Putamen (tissue), 1 donor: ENCODE measurements at places on chromosomes 3 and 15.

DNA sequence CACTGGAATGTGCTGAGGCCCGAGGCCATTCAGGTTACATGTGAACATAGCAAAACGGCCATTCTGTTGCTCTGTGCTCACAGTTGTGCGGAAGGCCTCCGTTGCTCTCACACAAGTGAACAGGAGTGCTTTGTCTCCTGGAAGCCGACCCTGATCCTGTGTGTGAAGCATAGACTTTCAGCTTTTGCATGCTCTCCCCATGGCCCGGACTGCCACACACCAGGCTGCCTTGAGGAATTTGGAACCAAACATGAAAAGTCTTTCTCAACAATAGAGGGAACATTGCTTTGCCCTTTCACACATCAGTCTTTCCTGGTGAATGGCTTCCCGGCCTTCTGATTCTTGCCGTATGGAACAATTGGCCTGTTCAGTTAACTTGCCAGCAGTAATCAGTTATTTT is 154.8 kb upstream of the LRIG1 start:
- no peak for DNase-seq

DNA sequence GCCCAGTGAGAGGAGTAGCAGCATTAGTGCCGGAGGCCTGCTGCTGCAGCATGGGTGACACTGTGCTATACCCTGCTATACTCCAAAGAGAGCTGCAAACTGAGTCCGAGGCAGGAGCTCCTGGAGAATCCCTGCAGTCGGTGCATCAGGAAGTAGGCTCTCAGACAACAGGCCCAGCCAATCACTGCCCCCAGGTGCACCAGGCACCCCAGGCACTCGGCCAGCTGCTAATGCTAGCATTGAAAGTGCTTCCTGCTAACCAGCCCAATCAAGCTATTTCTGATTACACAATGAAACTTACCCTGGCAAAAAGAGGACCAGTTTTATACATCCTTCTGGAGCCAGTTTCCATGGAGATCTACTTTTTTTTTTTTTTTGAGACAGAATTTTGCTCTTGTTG is 45.6 kb upstream of the IREB2 start:
- DNase-seq, result no peak

- DNase-seq, result no peak
Observed at GRCh38 chr3:126448893-126449180, 26.9 kb downstream of the ZXDC start.

- no peak for DNase-seq
Observed at GRCh38 chr3:19934098-19934566, at the start of gene EFHB. EFHB (minus strand) TSS chr3:19934217; CDS start chr3:19934018, 199 bp downstream.

DNA sequence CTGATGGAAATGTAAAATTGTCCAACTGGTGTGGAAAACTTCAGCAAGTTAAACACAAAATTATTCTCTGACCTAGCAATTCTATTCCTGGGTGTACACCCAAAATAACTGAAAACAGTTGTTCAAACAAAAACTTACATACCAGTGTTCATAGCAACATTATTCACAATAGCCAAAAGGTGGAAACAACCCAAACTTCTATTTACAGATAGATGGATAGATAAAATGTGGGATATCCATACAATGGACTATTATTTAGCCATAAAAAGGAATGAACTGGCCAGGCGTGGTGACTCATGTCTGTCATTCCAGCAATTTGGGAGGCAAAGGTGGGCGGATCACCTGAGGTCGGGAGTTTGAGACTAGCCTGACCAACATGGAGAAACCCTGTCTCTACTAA is 6.9 kb upstream of the VWA5B2 start:
- DNase-seq, result no peak

- no peak for DNase-seq
Observed at GRCh38 chr15:70142072-70142321, 44.3 kb upstream of the TLE3 start.

DNA sequence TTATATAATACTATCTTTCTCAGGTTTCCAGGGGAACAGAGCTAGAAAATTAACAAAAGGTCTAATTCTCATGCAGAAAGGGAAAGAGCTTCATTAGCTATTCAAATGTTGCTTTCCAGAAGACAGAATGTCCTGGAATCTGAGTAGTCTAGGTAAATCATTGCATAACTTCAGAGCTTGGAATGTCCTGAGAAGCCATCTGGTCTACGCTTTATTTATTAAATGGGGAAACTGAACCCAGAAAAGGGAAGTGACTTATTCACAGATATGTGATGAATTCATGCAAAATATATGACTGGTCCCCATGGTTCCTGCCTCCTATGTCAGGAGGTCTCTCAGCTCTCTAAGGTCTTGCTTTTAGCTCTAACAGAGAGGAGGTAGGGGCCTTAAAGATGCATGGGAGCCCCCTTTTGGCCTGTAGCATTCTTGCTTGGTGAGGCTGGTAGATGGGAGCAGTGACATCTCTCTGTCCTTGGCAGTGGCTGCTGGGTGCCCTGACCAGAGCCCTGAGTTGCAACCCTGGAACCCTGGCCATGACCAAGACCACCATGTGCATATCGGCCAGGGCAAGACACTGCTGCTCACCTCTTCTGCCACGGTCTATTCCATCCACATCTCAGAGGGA is 99.2 kb downstream of the CEMIP start:
- DNase-seq, result no peak

DNA sequence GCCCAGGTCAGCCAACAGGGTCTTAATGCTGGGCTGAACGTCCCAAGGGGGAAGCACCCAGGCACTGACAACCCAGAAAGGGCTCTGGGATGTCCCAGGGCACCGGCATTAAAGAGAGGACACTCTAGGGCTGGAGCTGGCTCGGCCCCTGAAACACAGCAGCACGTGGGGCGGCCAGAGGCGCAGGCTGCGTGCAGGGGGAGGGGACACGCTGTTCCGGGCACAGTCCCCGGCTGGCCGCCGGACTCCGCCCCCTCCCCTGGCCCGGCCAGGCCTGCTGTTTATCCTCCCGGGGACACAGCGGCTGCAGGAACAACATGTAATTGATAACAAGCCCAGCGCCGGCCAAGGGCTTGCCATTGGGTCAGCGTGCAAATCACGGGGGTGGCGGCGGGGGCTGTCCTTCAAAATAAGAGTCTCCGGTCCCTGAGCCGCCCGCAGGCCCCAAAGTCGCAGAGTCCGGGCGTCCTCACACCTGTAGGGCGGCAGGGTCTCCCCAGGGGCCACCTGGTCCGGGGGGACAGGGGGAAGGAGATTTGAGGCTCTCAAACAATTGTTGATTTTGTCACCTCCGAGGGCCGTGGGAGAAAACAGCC is 1.3 kb downstream of the KLF15 start:
- peak; percentile 96 for DNase-seq

DNA sequence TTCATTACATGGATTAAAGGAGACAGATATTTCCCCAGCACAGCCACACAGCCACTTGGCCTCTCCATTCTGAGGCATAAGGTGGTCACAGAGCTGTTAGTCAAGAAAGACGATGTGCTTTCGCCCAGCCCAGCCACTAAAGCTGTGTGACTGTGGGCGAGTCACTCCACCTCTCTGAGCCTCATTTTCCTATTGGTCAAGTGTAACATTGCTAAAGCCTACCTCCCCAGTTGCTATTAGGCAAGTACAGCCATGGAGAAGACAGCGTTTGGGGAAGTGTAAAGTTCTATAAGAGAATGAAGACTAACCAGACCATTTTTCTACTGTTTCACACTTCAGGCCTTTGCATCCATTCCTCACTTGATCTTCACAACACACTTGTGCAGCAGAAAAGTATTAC is 24.1 kb downstream of the TMEM40 start:
- DNase-seq, result no peak

GRCh38 chr15:70504988-70505387 is 258.4 kb downstream of the UACA start:
- DNase-seq, result no peak

DNA sequence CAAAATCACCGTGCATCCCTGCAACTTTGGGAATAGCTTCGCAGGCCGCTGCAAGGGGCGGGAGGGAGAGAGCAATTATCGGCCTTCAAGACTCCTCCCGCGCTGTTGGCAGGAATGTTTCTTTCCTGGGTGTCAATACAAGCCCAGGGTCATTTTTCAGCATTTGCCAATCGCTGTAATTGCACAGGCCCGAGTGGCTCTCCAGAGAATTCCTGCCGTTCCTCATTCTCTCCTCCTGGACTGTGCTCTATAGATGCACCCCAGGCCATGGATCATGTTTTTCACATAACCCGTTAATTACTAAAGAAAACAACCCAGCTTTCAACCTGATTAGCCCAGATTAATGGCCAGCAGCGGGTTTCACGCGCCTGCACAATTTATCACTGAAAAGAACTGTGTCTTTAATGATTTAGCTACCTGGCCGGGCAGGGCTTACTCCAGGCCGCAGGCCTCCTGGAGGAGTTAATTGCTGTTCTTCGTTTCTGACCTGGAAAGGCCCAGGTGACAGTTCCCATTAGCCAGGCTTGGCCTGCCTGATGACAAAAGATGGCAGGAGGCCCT is 144.3 kb downstream of the OPA1 start:
- DNase-seq, result no peak

DNA sequence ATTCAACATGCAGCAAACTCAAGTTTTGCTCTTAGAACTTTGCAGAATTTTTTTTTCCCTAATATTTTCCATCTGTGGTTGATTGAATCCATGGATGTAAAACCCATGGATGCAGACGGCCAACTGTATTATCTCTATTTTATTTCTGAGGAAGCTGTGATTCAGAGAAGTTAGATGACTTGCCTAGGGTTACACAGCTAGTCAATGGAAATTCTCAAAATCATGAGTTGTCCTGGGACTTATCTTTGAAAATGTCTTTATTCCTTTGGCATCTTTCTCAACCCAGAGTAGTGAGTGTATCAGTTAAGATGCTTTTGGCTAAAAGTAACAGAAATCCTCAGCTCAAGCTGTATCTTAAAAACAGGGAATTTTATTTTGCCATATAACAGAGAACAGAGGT is 107.9 kb upstream of the GALNT15 start:
- no peak for DNase-seq

DNA sequence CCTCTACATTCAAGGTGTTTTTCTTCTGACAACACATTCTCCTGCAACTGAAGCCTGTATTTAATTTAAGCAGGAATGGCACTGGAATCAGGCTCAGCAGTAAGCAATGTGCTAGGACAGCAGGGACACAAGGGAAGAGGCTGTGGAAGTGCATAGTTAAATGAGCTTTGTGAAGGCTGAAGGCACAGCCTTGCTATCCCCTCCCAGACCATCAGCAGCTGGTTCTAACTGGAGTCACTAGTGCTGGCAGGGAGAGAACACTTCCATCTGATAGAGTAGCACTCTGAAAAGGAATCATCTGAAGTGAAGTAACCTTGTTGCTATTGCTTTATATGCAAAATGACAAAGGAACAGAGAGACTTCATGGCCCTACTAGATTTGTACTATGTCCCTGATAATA is 14.7 kb downstream of the UQCC5 start:
- no peak for DNase-seq
